ENCODE measurements at places on chromosomes 12 and 14.

GRCh38 chr14:104442107-104442551, 137.4 kb upstream of the C14orf180 start:
- no peak for DNase-seq

- DNase-seq = no peak
These were observed 24.6 kb upstream of the APOF start for GRCh38 chr12:56387152-56387736.

GRCh38 chr14:58954052-58954451, 234.4 kb upstream of the DAAM1 start:
- DNase-seq = no peak

- DNase-seq = no peak
These were observed 110.2 kb downstream of the PPP2R5E start for GRCh38 chr14:63432888-63433552.

DNA sequence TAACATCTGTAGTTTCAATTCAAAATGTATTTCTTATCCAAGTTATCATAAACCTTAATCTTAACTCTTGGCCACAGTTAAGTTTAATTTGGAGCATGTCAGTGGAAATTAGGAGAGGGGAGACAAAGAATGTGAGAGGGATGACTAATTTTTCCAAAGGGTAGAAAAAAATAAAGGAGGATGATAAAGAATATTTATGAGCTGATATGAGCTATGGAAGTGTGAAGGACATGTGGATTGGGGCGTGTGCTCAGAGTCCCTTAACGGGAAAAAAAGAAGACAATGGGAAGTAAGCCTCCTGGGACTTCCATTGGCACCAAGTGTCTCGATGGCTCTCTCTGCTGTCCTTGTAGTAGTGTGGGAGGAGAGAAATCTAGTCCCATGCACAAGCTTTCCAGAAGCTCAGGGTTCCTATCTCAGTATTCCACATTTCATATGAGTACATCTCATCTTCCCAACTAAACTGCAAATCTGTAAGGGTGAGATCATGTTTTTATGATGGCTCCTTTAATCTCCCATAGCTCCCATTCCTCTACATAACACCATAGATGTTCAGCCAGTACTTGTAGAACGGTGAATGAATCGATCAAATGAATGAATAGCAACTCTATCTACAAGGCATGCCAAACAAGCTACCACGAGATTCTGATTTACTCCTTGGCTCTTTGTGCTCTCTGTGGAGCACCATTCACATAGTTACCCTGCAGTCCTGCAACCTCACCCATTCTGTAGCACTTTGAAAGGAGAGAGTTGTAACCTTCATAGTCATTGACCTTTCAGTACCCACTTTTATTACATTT, 27.4 kb downstream of the BCL2L14 start:
- DNase-seq = no peak

- DNase-seq = no peak
These were observed 15.0 kb downstream of the GABARAPL1 start for GRCh38 chr12:10227648-10228047.

GRCh38 chr12:3323002-3323685, 167.9 kb upstream of the PRMT8 start:
- no peak for DNase-seq

DNA sequence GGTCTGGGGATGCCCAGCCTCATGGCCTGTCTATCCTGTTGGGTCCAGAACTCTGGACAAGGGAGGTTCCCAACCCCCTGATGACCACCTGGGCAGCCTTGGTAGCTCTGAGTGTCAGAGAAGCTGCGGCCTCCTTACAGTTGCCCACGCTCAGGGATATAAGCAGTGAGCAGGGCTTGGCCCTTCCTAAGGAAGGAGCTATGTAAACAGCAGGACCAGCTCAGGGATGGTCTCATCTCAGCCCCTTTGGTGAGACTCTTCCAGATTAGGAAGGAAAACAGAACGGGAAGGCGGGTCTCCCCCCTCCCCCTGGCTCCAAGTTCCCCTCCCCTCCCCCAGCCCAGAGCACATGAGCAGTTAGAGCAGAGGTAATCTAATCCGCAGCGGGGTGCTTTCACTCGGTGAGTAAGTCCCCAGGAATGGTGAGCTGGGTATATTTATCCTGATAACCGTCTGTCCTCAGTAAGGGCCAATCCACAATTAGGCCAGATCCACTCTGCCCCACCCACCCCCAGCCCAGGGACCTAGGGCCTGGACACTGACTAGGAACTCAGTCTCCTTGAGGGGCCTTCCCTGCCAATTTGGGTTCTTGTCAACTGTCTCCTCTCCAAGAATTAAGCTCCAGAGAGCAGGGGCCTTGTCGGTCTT, 29.5 kb upstream of the RPLP0 start:
- peak; percentile 43 for DNase-seq

DNA sequence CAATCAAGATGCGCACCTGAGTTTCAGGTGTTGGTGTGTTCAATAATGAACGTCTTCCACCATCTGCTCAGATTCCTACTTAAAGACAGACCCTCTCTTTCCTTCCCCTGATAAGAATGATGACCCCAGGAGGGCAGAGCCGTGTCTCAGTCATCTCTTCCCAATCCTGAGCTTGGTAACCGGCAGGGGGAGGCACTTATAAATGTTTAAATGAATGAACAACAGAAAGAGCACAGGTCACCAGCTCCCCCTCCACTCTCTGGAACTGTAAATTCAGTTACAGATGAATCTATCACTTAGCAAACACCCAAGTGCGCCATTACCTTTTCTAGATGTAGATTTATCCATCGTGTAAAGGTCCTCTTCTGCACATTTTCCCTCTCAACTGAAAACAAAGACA, 72.4 kb upstream of the DICER1 start:
- no peak for DNase-seq

DNA sequence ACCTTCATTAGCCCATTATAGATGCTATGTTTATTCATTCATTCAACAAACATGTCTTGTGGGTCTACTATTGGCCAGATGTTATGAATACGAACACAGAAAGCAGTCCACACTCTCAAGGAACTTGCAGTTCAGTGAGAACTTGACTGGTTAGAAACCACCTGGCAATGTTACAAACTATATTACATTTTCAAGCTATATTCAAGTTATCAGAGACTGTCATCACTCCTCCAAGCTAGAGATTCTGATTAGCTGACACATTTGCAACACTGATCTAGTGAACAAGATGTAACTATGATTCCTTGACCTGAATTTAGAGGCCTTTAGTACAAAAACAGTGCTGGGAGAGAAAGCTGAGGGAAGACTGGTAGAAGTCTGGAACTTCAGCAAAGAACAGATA, 170.7 kb upstream of the EEA1 start:
- DNase-seq = no peak

DNA sequence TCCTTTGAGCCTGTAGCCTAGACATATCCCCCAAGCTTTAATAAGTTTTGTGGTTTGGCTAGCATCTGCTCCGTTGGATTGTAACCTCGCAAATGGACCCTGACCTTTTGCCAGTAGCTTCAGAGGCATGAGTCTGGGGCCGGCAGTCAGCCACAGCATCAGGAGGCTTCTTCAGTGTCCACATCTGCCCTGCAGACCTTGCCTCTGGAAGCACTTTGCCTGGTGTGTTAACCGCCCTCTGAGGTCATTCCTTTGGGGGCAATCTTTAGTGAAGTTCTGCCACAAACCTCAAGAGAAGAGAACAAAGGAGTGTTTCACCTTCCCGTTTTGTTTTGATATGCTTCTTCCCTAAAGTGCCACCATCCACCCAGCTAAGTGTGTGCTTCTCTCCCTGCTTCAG, 71.4 kb downstream of the GNS start:
- no peak for DNase-seq

GRCh38 chr14:71049435-71050133, 142.3 kb downstream of the PCNX1 start:
- no peak for DNase-seq

DNA sequence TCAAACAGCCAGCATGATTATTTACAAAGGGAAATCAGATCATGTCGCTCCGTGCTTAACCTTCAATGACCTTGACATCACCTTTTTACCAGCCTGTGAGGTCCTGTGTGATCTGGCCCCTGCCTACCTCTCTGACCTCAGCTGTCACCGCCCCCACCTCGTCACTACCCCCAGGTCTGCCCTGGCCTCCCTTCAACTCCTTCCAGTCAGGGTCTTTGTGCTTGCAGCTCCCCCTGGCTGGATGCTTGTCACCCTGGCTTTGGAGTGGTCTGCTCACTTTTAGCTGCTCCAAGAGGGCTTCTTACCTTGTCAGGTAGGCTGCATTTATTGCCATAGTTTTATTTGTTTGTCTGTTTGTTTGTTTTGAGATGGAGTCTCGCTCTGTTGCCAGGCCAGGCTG, 8.2 kb upstream of the MAX start:
- no peak for DNase-seq

GRCh38 chr14:91985521-91986255, 38.2 kb upstream of the FBLN5 start:
- no peak for DNase-seq

- DNase-seq = no peak
These were observed 84.8 kb upstream of the FICD start for GRCh38 chr12:108430245-108430644.

DNA sequence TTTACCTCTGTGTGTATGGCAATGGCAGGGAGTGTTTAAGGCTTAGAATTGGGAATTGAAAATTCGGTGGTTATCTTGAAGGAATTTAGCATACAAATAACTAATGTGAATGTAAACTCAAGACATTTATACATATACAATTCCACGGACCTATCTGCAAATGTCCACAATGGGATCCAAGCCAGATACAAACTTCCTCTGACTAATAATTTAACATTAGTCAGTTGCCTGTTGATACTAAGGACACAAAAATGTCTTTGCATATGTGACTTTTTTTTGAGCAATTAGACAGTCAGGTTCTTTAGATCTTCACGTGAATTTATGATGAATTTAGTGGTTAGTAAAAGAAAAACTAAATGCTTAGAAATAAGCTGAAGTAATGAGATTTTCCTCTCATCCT, 40.5 kb downstream of the ESR2 start:
- DNase-seq = no peak

DNA sequence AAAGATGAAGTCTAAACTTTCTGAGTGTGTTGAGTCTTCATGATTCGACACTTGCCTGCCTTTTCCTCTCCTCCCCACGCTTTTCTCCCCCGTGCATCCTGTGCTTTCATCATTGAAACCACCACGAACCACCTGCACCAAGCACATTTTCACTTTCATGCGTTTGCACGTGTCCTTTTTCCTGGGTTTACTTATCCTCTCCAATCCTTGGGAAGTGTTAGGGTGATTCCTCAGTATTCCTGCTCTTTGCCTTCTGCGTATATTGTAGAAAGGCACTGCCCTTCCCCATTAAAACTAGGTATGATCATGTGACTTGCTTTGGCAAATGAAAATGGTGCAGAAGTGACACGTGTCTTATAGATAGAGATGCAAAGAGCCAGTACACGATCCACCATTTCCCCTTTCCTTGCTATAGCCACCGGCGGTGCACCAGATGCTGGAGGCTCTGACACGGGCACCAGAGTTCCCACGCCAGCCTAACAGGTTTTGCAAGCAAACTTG, 106.6 kb downstream of the BRMS1L start:
- DNase-seq = no peak

DNA sequence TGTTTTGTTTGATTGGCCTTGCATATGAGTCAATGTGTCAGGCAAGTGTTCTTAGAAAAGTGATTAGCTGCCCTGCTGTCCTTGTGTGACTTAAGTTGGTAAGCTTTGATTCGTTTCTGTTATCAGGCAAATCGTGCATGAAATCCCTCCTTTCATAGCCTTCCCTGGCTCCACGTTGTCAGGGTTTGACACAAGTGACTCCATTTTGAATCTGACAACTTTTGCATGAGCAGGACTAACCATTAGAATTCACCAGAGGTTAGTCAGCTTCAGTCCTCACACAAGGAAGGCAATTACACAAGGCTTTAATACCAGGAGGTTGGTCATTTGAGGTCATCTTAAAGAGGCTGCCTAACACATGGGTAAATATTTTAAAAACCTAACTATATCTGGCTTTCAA, 68.2 kb downstream of the GPATCH2L start:
- no peak for DNase-seq

- no peak for DNase-seq
These were observed 12.1 kb downstream of the ADCK1 start for GRCh38 chr14:77812028-77812427.

DNA sequence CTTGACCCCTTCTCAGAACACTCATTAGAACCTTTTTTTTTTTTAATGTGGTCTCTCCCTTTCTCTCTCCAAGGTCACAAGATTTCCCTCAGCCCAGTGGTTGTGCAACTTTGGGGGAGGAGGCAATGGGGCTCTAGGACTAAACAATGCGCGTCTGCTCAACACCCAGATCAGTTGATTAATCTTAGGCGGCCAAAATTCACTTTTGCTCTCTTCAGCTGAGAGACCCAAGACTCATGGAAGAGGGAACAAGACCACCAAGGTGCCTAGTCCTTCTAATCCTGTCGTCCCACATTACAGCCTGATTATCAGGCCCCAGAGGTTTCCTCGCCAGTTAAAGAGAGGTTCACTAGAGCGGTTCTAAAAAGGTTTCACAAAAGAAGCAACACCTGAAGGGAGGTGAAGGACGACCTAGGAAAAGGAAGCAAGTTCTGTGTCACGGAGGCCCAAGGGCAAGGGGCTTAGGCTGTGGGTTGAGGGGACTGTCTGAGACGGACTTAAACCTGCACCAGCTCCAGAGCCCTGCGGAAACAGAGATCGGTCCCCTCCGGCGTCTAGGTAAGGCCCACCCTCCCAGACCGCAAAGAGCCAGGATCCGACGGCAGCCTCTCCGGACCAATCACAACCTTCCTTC, 824 bp upstream of the TARBP2 start:
- peak; percentile 56 for DNase-seq

- DNase-seq = no peak
These were observed 1532.3 kb upstream of the TMEM132C start for GRCh38 chr12:126734710-126735109.

DNA sequence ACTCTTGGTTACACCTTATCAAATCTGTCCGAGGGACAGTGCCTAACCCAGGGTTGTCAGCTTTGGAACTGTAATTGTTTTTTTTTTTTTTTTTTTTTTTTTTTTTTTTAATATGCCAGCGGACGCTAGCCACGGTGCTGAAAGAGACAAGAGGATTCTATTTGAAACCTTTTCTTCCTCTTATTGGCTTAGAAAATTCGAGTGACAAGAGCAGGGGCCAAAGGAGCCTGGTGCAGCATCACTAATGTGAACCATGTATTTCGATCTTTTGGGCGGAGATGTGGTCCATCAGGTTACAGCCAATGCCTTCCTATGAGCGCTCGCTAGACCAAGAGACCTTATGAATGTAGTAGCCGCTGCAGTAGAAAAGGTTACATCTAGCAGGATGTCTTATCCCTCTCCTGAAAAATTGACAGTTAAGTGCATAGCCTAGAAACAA, 922 bp downstream of the PTPRR start:
- DNase-seq = no peak

DNA sequence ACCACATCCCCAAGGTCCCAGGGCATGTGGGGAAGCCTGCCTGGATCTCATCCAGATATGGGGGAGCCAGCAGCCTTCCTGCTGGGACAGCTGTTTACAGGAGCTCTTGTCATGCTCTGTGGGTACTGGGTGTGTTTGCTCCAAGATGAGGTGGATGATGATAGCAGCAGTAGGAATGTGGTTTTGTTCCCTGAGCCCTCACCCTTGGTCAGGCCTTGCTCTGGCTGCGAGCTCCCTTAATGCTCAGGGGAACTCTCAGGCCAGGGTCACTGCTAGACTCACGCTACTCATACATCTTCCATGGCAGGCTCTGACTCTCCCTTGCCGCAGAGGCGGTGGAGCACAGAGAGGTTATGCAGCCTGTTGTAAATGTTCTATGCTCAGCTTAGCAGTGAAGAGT, 990.3 kb downstream of the AACS start:
- no peak for DNase-seq

All from NCI-H510A treated with DMSO at 0.1 percent for 48 hours (cell line).